ENCODE measurements at places on chromosomes 16 and 17.

GRCh38 chr16:66904846-66905632 is 13.6 kb downstream of the CDH16 start:
- DNase-seq: no peak

DNA sequence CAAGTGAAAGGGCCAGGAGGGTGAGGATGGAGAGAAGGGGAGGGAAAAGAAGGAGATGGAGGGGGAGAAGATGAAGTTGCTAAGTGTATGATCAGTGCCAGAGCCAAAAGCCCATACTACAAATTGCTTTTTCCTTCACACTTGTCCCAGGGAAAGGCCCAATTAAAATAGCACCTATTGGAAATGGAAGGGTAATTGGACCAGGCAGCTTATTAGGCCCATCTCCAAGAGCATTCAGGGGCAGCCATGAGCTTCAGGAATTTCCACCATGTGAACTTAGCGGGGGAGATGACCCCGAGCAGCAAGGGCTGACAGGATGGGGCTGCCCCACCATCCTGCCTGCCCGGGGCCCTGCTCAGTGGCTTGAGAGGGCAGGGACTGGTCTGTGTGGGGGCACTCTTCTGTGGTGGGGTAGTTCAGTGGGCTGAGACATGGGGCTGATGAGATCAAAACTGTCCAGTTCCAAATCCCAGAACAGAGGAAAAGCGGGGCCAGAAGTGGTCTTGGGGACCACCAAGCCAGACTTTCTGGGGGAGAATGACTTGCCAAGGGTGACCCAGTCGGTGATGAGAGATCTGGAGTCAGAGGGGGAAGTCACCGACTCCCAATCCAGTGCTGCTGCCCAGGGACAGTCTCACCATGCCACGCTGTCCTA is 27.5 kb downstream of the GOSR2 start:
- no peak for DNase-seq

GRCh38 chr17:10196384-10196895 is 2.0 kb downstream of the GAS7 start:
- DNase-seq: no peak

DNA sequence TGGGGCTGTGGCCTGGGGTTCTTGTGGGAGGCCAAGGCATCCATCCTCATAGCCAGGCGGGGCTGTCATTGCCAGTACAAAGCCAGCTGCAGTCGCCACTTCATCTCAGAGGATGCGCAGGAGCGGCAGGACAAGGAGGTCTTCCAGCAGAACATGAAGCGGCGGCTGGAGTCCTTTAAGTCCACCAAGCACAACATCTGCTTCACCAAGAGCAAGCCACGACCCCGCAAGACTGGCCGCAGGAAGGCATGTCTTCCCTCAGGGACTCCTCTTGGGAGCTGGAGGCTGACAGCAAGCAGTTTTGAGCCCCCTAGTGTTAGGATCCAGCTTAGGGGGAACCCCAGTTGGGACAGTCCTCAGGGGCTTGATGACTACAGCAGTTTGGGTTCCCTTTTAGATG is 15.1 kb upstream of the PLEKHG4 start:
- no peak for DNase-seq

- peak; percentile 75 for DNase-seq
Measured at GRCh38 chr16:2532494-2533141, 1.4 kb upstream of the CEMP1 start.

DNA sequence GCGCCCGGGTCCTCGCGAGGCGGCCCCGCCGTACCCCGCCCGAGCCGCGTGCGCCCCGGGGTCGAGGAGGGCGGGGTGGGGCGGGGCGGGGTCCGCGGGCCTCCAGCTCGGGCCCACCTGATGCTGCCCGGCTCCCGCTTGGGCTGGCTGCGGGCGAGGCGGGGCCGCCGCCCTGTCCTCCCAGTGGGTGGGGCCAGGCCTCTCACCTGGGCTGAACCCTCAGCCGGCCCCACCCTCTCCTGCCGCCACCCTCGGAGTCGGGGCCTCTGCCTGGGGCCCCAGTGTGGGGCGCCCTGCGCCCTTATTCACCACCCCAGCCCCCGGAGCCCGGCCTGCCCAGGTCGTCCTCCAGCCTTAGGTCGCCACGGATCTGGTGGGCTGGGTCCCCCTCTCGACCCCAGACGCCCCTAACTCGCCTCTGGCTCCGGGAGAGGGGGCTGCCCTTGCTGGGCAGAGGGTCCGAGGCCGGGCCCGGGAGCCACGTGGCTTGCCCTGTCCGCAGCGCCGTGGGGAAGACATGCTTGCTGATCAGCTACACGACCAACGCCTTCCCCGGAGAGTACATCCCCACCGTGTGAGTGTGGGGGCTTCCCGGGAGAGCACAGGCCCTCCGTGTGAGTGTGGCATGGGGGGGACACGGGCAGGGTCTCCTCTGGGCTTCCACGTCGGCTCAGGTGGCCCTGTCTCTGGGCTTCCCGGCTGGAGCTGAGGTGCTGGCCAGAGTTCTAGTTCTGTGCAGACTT is 578 bp downstream of the RAC3 start:
- DNase-seq: peak; percentile 71

- DNase-seq: no peak
Measured at GRCh38 chr16:57178196-57178595, 7.6 kb downstream of the PSME3IP1 start.

- DNase-seq: no peak
Measured at GRCh38 chr16:1330260-1330914, 3.1 kb upstream of the BAIAP3 start.

GRCh38 chr17:76152591-76152990 is 11.5 kb upstream of the FOXJ1 start:
- DNase-seq: no peak

- DNase-seq: no peak
Measured at GRCh38 chr16:51655249-51655648, 504.2 kb upstream of the SALL1 start.

- DNase-seq: no peak
Measured at GRCh38 chr17:18323007-18323406, 7.9 kb downstream of the SMCR8 start.

DNA sequence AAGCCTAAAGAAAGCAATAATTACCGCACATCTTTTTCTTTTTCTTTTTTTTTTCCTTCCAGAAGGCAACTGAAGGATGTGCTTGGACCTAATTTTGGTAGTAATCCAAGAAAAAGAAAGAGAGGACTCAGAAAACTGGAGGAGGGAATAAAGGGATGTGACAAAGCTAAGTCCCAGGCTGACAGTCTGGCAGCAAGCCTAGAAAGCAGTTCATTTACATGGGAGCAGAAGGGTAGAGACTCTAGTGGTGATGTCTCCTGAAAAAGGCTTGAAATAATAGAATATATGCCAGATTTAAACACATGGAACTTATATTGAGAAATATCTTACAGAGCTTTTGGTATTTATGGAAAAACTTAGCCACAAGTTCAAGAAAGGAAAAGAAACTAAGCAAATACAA is 101.0 kb upstream of the SHISA6 start:
- DNase-seq: no peak

- no peak for DNase-seq
Measured at GRCh38 chr16:49277386-49277742, 4.3 kb downstream of the CBLN1 start.

GRCh38 chr17:9968881-9969280 is 63.8 kb upstream of the RCVRN start:
- no peak for DNase-seq

- DNase-seq: no peak
Measured at GRCh38 chr16:12147681-12148080, 171.1 kb downstream of the SNX29 start.

GRCh38 chr16:84614073-84614459 is 3.8 kb downstream of the COTL1 start:
- no peak for DNase-seq

- DNase-seq: no peak
Measured at GRCh38 chr17:1412185-1413110, 12.4 kb upstream of the YWHAE start.

Data from GM13977 (cell line).